Glutamatergic neuron (in vitro differentiated cells): ENCODE measurements at places on chromosomes 4 and X. TPM values are rescaled to one million over a fixed set of nuclear protein-coding genes. Genes with fewer than 3 reads are reported as not detected.

GRCh38 chr4:99405433-99406115, 29.6 kb downstream of the ADH7 start:
- H3K4me3 ChIP-seq = no peak overlapping the region
- H3K27ac ChIP-seq = no peak overlapping the region
- no peaks in the 10 kb centered on the region for H3K4me1 ChIP-seq
- DNase-seq = peak; percentile 78

DNA sequence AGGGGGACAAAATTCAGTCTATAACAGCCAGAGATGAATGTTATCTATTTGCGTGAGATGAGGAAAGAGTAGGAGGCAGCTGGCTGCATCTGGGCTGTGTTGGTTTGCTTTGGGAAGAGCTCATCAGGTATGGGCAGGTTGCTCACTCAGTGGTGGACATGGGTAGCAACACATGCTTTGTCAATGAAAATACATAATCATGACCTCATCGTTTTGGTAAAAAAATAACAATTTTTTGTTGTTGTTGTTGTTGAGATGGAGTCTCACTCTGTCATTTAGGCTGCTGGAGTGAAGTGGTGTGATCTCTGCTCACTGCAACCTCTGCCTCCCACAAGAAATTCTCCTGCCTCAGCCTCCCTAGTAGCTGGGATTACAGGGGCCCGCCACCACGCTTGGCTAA, 16.3 kb upstream of the GLOD5 start:
- H3K36me3 ChIP-seq = no peaks in the 10 kb centered on the region
- H3K27me3 ChIP-seq = no peaks in the 10 kb centered on the region
- H3K27ac ChIP-seq = no peak overlapping the region
- no peak overlapping the region for H3K4me3 ChIP-seq
- no peaks in the 10 kb centered on the region for H3K4me1 ChIP-seq

The CITED1 gene
- 42.7 TPM for total RNA-seq

- H3K27ac ChIP-seq = no peak overlapping the region
- no peaks in the 10 kb centered on the region for H3K36me3 ChIP-seq
- H3K27me3 ChIP-seq = peaks cover 11% of the 10 kb centered on the region
- H3K4me3 ChIP-seq = no peak overlapping the region
Observed at GRCh38 chr4:140090215-140090731, 63.7 kb downstream of the MAML3 start.

- H3K4me1 ChIP-seq = peaks cover 9% of the 10 kb centered on the region
- no peak for DNase-seq
- H3K4me3 ChIP-seq = no peak overlapping the region
- peaks cover 2% of the 10 kb centered on the region for H3K27me3 ChIP-seq
Observed at GRCh38 chrX:70494441-70494840, 49.8 kb downstream of the DLG3 start.

DNA sequence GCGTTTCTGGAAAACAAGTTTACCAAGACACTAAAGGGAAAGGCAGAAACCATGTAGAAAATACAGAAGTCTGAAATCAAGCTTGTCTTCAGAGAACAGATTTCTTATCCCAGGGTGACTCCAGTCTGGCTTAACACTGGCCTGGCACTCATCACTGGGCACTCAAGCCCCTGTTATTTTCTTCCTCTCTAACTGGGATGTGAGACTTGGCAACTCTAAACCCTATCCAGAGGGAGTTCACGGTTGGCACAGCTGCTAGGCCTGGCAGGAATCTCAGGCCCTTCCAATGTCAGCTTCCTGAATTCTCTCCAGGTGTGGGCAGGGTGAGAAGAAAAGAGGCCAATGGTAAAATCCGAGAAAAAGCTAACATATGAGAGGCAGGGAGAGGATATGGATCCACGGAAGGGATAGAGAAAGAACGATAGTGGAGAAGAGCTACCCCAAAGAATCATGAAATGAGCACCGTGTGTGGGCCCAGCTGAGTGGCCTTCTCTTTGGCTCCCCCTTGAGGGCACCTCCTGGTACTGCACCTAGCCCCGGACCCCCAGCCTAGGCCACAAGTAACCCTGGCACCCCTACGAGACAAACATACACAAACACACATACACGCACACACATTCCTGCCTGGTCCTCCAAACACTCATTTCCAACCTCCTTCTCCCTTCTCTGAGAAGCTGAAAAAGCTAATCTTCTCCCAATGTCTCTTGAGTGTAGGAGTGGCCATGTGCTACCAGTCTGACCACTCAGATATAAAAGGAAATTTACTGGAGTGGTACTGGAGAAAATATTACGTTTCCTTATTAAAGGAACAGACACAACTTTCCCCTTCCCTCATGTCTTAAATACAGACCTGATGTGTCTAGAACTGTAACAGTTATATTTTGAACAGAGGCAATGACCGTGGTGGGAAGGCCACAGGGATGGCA, 16.6 kb upstream of the PTCHD1 start:
- peak; percentile 45 for DNase-seq
- H3K27ac ChIP-seq = no peak overlapping the region
- no peak overlapping the region for H3K4me3 ChIP-seq
- no peaks in the 10 kb centered on the region for H3K27me3 ChIP-seq

GRCh38 chr4:26441102-26441501, 49.2 kb downstream of the CCKAR start:
- no peaks in the 10 kb centered on the region for H3K4me1 ChIP-seq
- no peak overlapping the region for H3K27ac ChIP-seq
- DNase-seq = no peak
- no peak overlapping the region for H3K4me3 ChIP-seq

The HHIP gene
- total RNA-seq = 9.7 TPM

DNA sequence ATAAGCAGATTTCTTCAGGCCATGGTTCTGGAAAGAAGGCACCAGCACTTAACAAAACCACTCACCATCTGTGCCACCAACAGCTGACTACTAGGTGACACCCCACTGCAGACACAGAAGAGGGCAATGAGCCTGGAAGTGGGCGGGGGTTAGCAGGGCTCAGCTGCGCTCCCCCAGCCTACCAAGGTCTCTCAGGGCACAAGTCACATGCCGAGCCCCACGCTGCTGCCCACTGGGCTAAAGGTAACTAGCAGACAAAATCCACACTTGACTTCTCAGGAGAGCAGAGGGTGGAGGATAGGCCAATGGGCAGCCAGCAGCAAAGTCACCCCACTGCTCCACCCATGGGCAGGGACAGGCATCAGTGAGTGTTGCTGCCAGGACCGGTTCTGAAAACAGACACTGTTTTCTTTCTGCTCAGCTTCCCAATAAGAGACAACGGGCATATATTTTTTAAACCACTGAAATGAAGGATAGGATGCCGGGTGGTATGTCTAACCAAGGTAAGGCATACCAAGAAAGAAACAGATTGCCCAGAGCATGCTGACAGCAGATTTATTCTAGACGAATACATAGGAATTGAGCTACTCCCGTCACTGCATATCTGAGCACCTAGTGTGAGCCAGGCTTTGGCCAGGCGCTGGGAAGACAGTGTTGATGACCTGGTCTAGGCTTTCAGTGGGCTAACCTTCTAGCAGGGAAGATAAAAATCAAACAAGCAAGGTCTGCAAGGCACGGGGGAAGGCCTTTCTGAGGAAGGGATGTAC, 20.1 kb downstream of the ACSL1 start:
- peak overlapping the region; percentile 46 for H3K4me3 ChIP-seq
- H3K27ac ChIP-seq = peak overlapping the region; percentile 71
- no peaks in the 10 kb centered on the region for H3K27me3 ChIP-seq
- DNase-seq = peak; percentile 44
- H3K36me3 ChIP-seq = no peaks in the 10 kb centered on the region

The DTHD1 gene
- total RNA-seq = not detected

GRCh38 chr4:48134081-48134480, at the start of gene TXK:
TXK (minus strand) TSS chr4:48134250; CDS start chr4:48134170, 80 bp downstream.
- H3K36me3 ChIP-seq = no peaks in the 10 kb centered on the region
- no peak for DNase-seq
- no peak within 1 kb of the TSS for H3K27ac ChIP-seq
- H3K27me3 ChIP-seq = no peaks in the 10 kb centered on the region

- no peaks in the 10 kb centered on the region for H3K36me3 ChIP-seq
- H3K27ac ChIP-seq = no peak overlapping the region
- no peak for DNase-seq
- no peaks in the 10 kb centered on the region for H3K4me1 ChIP-seq
- H3K4me3 ChIP-seq = no peak overlapping the region
Observed at GRCh38 chr4:157217708-157218107, 2.8 kb upstream of the GRIA2 start.

The CTAG2 gene
- not detected for total RNA-seq

GRCh38 chrX:107978707-107979307, 3.4 kb downstream of the TEX13B start:
- DNase-seq = no peak
- no peaks in the 10 kb centered on the region for H3K36me3 ChIP-seq
- H3K4me1 ChIP-seq = no peaks in the 10 kb centered on the region
- H3K4me3 ChIP-seq = no peak overlapping the region
- H3K27ac ChIP-seq = no peak overlapping the region

GRCh38 chr4:56512166-56512565, 6.6 kb downstream of the ARL9 start:
- H3K27ac ChIP-seq = no peak overlapping the region
- no peaks in the 10 kb centered on the region for H3K27me3 ChIP-seq
- no peaks in the 10 kb centered on the region for H3K36me3 ChIP-seq
- no peak overlapping the region for H3K4me3 ChIP-seq
- no peak for DNase-seq
- H3K4me1 ChIP-seq = no peaks in the 10 kb centered on the region

DNA sequence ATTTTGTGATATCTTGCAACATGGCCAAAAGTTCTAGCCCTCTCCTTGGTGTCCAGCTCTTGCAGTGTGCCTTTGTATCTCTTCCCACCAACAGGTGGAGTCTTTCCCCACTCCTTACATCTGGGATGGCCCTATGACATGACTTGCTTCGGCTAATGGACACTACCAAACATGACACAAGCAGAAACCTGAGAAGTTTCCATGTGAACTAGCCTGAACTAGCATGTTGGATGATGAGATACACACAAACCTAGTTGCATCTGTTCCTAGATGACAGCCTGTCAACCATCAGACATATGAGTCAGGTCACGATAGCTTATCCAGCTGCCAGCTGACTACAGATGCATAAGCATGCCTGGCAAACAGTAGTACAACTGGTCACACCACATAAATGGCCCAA, 207.5 kb upstream of the FTHL17 start:
- DNase-seq = no peak
- H3K4me1 ChIP-seq = no peaks in the 10 kb centered on the region
- no peak overlapping the region for H3K27ac ChIP-seq
- H3K27me3 ChIP-seq = no peaks in the 10 kb centered on the region
- H3K4me3 ChIP-seq = no peak overlapping the region
- H3K36me3 ChIP-seq = no peaks in the 10 kb centered on the region

- H3K4me3 ChIP-seq = no peak overlapping the region
- H3K27ac ChIP-seq = no peak overlapping the region
- no peak for DNase-seq
- H3K27me3 ChIP-seq = peaks cover 4% of the 10 kb centered on the region
- H3K4me1 ChIP-seq = peaks cover 6% of the 10 kb centered on the region
- no peaks in the 10 kb centered on the region for H3K36me3 ChIP-seq
Observed at GRCh38 chr4:170087163-170087700, 2.5 kb downstream of the AADAT start.

DNA sequence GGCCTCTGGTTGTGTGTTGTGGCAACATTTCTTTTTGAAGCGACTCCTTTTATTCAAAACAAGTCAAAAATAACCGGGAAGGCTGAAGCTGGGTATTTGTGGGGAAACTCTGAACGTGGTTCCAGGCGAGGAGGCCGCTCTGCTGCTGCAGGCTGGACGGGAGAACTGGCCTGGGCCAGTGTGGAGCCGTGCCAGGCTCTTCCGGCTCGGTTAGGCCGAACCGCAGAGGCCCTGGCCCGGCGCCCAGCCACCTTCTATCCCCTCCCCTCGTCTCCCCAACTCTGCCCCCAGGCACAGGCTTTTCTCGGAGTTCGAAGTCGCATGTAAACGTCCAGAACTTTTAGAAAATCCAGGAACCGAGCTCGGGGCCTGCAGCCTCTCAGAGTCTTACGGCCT, 2.4 kb upstream of the BCOR start:
- H3K4me3 ChIP-seq = peak overlapping the region; percentile 16
- DNase-seq = no peak
- peaks cover 12% of the 10 kb centered on the region for H3K4me1 ChIP-seq
- peaks cover 6% of the 10 kb centered on the region for H3K27me3 ChIP-seq
- no peak overlapping the region for H3K27ac ChIP-seq
- H3K36me3 ChIP-seq = no peaks in the 10 kb centered on the region

The SSX4B gene
- total RNA-seq = 0.71 TPM

GRCh38 chr4:28254003-28254402, 1393.4 kb downstream of the STIM2 start:
- H3K27ac ChIP-seq = no peak overlapping the region
- H3K36me3 ChIP-seq = no peaks in the 10 kb centered on the region
- H3K4me3 ChIP-seq = no peak overlapping the region
- no peak for DNase-seq

DNA sequence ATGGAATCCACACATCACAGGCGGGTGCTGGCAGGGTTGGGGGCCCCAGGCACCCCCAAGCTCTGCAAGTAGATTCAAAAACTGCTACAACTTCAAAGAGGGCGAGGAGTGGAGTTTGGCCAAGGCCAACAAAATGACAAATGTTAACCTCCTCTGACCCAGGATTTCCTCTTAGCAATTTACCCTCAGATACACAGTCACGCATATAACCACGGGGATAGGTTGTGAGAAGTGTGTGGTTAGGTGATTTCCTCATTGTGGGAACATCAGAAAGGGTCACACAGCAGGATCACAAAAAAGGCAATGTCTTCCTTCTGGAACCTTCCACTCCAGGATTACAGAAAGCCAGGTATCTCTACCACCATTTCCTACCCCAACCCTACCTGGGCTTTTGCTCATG, 62.4 kb downstream of the C4orf50 start:
- DNase-seq = no peak
- H3K27me3 ChIP-seq = peaks cover 24% of the 10 kb centered on the region
- H3K27ac ChIP-seq = peak overlapping the region; percentile 96
- H3K4me1 ChIP-seq = peaks cover 65% of the 10 kb centered on the region
- H3K36me3 ChIP-seq = peaks cover 5% of the 10 kb centered on the region
- H3K4me3 ChIP-seq = peak overlapping the region; percentile 77

- H3K27me3 ChIP-seq = peaks cover 12% of the 10 kb centered on the region
- DNase-seq = peak; percentile 64
- no peaks in the 10 kb centered on the region for H3K36me3 ChIP-seq
Observed at GRCh38 chr4:92303621-92304027, at the start of gene GRID2. GRID2 (plus strand) TSS chr4:92303966.

- H3K36me3 ChIP-seq = no peaks in the 10 kb centered on the region
- H3K27me3 ChIP-seq = no peaks in the 10 kb centered on the region
- H3K4me3 ChIP-seq = no peak overlapping the region
- no peak overlapping the region for H3K27ac ChIP-seq
Observed at GRCh38 chr4:78517050-78517652, 34.4 kb upstream of the ANXA3 start.

The EPGN gene
- total RNA-seq = not detected

The SPANXA2 gene
- not detected for total RNA-seq

DNA sequence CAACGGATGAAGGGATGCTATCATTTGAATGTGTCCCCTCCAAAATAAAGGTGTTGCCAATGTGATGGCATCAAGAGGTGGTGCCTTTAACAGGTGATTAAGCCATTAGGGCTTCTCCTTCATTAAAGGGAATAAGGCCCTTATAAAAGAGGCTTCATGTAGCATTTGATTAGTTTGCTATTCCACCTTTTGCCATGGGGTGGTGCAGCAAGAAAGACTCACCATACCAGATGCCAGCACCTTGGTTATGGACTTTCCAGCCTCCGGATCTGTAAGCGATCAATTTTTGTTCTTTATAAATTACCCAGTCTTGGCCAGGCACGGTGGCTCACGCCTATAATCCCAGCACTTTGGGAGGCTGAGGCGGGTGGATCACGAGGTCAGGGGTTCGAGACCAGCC, 7.9 kb upstream of the SLC25A43 start:
- no peak overlapping the region for H3K27ac ChIP-seq
- H3K4me1 ChIP-seq = no peaks in the 10 kb centered on the region
- DNase-seq = no peak
- H3K4me3 ChIP-seq = no peak overlapping the region
- H3K27me3 ChIP-seq = peaks cover 3% of the 10 kb centered on the region

The DRD5 gene
- not detected for total RNA-seq
